Activated B cell treated with CpG ODN at 0.5 μM for 24 hours (primary cell): ENCODE measurements at places on chromosomes 7 and 10. TPM values are rescaled to one million over a fixed set of nuclear protein-coding genes. Genes with fewer than 3 reads are reported as not detected.

Gene MLXIPL
- not detected in 2 replicates for total RNA-seq

Gene ACTL6B
- total RNA-seq, result not detected in 2 replicates

Gene C10orf105
- not detected in 2 replicates for total RNA-seq

Gene GPR146
- total RNA-seq, result 6.2 and 6.9 TPM in 2 replicates

Gene NXPH1
- not detected in 2 replicates for total RNA-seq

Gene HOXA3
- total RNA-seq, result not detected in 2 replicates

Gene CALHM2
- total RNA-seq, result 17.5 and 21.4 TPM in 2 replicates

Gene SLC25A40
- total RNA-seq, result 16.6 and 21.7 TPM in 2 replicates

Gene ZNF804B
- not detected in 2 replicates for total RNA-seq

Gene CACNA2D1
- not detected in 2 replicates for total RNA-seq

Gene COL13A1
- total RNA-seq, result not detected in 2 replicates

Gene RBP3
- not detected in 2 replicates for total RNA-seq

Gene RTKN2
- 0.09 and 0.17 TPM in 2 replicates for total RNA-seq

Gene CALCR
- not detected in 2 replicates for total RNA-seq

Gene PPP1R3A
- total RNA-seq, result not detected in 2 replicates

Gene LIPM
- not detected in 2 replicates for total RNA-seq

Gene GIMAP8
- 0.22 TPM in 1 of 2 replicates, not detected in the other for total RNA-seq

Gene TMEM229A
- total RNA-seq, result not detected in 2 replicates
